ACHN (cell line): ENCODE measurements at places on chromosomes 1 and 21.

- DNase-seq, result no peak
These were observed 30.8 kb downstream of the XCL2 start for GRCh38 chr1:168512864-168513595.

GRCh38 chr21:45082736-45083135 lies 8.4 kb downstream of the ADARB1 start:
- DNase-seq, result no peak

DNA sequence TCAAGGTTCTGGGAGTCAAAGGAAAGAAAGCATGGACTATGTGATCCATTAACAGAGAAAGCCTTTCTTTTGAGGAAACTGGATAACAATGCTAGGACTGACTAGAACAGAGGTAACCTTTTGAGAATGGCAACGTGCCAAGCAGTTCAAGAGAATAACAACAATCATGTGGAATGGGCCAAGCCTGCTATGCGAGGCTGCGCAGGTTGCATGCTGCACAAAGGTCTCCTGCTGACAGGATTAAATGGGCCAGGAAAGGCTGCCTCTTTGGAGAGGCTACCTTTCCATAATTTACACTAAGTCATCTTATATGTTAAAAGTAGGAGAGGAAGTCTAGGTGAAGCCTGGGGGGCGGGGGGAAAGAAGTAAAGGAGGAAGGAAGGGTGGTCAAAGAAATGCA lies 5.8 kb downstream of the PCNX2 start:
- DNase-seq, result no peak

GRCh38 chr1:202146279-202146678 lies 1.7 kb upstream of the ARL8A start:
- DNase-seq, result no peak

DNA sequence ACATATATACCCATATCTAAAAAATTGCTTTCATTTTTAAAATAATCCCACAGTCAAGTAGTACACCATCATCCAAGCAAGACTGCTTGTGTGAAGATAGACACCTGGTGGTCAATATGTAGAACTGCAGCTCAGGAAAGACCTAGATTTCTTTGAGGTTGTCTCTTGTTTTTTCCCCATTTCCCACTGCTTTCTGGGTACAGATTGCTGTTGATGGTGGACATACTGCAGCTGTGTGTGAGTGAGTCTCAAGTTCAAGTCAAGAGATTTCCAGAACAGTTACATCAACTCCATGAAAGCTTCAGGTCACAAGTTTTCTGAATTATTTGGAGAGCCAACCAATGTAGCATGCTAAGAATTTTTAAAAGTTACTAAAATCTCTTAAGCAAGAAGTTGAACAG lies 306.4 kb downstream of the DUSP10 start:
- DNase-seq, result peak; percentile 78

- DNase-seq, result peak; percentile 19
These were observed 38.4 kb upstream of the CCSAP start for GRCh38 chr1:229381234-229381633.
